Activated naive CD4-positive, alpha-beta T cell treated with Interleukin-2 at 50 U/mL for 16 hours (primary cell): ENCODE measurements at places on chromosomes 7 and 10.

DNA sequence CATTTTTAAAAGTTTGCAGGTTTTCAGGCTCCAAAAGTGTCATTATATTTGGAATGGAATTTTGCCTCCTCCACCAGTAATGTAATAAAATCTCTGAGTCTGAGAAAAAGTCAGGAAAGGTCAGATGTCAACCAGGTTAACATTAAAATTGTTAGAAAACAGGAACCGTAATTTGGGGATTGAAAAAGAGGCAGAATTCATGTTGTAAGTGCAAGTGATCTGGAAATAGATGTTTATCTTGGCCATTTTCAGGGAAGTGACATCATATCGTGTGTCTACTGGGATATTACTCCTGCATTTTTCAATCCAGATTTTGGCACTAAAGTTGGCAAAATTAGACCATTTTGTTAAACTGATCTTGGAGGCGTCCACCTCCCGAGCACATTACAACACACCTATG lies 428.5 kb upstream of the MGMT start:
- DNase-seq, result no peak

GRCh38 chr7:24718431-24718831 lies 38.8 kb downstream of the GSDME start:
- no peak for DNase-seq

DNA sequence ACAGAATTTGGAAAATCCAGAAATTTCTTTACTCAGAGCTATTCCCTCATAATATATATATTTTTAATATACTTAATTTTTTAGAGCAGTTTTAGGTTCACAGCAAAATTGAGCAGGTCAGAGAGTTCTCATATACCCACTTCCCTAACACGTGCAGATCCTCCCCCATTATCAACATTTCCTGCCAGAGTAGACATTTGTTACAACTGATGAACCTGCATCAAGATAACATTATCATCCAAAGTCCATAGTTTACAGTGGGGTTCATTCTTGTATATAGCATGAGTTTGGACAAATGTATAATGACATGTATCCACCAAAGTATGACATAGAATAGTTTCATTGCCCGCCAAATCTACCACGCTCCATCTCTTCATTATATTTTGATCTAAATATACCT lies 170.0 kb downstream of the PTEN start:
- DNase-seq, result no peak

DNA sequence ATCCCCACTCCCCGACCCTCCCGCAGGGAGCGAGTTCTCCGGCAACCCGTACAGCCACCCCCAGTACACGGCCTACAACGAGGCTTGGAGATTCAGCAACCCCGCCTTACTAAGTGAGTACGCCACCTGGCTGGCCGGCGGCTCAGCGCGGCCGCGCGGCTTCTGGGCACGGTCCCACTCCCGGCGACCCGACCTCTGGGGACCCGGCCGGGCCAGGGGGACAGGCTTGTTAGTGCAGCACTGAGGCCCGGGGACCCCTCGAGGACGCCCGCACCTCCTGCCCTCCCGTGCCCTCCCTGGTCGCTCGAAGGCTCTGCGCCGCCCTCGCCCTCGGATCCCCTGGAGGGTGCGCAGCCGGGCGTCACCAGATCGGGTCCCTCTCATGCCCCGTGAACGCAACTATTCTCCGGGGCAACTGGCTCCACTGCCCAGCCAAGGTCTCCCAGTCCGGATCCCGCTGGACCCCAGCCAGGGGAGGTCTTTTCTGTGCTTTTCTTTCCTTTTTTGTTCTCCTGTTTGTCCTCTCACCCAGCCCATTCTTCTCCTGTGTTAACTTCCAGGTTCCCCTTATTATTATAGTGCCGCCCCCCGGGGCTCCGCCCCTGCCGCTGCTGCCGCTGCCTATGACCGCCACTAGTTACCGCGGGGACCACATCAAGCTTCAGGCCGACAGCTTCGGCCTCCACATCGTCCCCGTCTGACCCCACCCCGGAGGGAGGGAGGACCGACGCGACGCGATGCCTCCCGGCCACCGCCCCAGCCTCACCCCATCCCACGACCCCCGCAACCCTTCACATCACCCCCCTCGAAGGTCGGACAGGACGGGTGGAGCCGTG lies 81.8 kb downstream of the PAX2 start:
- peak; percentile 26 for DNase-seq

DNA sequence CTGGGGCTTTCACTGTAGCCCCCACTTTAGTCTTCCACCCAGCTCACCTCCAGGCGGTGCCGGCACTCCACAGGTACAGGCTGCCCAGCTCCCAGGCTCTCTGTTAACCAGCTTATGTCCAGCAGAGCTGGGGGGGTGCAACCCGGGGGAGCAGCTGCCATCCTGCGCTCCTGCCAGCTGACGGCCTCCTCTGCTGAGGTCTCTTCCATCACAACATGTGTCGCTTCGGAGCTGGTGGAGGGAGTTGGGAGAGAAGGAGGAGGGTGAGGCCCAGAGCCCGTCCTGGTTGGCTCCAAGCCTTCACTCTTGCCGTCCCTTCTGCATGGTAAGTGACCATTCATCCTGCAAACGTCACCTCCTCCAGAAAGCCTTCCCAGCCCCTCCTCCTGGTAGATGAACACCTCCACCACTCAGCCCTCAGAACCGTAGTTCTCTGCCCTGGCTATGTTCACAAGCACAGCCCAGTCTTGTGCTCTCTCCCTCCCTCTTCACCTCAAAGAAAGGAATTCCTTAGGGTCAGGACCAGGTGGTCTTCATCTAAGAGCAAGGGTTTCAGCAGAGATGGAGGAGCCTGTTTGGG lies 1.6 kb downstream of the POLM start:
- no peak for DNase-seq

DNA sequence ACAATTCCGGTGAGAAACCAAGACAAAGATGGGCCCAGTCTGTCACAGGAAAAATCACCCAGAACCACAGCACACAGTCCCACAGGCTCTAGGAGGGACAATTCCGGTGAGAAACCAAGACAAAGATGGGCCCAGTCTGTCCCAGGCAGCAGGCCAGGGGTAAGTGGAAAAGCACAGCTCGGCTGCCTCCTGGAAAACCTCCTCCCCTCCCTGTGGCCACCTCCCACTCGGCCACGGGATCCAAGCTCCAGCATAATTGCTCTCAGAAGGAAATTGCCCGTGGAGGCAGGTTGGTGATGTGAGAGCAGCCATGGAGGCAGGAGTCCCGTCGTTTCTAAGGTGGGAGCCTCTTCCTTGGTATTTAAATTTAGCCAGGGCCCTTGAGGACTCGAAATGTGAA lies 95.7 kb downstream of the PLXNA4 start:
- no peak for DNase-seq

- DNase-seq, result no peak
Measured at GRCh38 chr10:359093-359492, 223.8 kb downstream of the ZMYND11 start.

- DNase-seq, result no peak
Measured at GRCh38 chr10:71021402-71021801, 133.0 kb upstream of the PCBD1 start.

DNA sequence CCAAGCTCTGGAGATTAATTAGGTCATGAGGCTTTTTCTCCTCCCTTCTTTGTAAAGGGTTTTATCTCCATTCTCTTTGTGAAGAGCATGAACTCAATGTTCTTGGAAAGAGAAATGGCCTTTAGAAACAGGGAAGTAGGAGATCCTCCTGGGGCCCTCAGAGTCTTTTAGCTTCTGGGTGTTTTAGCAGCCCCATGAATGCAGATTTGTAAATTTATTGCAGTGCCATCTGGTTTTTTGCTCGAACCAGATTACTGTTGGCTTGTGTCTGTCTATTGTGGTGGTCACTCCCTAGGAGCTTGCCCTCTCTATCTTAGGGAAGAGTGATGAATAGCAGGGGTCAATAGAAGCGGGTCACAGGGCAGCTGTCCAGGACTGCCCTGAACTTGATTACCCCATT lies 110.6 kb downstream of the BTRC start:
- no peak for DNase-seq

DNA sequence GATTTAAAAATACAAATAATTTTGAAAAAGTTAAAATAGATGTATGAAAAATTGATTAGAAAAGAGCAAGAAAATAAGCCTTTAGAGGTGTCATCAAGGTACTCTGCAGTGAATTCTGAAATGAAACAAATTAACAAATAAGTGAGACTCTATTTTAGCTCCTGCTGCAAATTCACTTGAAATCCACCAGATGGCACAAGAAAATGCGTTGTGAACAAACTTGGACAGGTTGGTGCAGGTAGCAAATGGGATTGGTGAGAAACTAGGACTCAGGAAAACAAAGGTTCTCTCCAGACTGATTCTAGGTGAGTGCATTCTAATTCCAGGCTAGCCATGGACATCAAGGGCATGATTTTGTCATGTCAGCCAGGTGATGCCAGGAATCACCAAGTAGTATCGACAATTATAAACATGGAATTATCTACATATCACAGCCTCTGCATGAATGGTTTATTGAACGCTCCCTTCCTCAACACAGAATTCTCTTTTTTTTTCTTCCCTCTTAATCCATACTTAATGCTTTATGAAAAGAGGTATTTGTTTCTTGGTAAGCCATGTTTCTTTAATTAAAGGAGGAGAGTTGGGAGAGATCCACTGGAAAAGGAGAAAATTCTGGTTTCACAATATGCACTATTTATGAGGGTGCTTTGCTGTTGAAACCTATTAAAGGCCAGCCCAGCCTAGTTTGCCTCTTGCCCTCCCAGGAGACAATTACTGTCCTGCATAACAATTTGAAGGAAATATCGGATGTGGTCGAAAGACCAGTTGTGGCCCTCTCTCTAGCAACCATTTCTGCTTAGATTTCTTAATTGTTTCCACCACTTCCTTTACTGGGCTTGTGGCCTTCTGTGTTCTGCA lies 118.1 kb downstream of the ZNF365 start:
- no peak for DNase-seq

GRCh38 chr10:30528429-30528786 lies 94.4 kb downstream of the MAP3K8 start:
- no peak for DNase-seq

DNA sequence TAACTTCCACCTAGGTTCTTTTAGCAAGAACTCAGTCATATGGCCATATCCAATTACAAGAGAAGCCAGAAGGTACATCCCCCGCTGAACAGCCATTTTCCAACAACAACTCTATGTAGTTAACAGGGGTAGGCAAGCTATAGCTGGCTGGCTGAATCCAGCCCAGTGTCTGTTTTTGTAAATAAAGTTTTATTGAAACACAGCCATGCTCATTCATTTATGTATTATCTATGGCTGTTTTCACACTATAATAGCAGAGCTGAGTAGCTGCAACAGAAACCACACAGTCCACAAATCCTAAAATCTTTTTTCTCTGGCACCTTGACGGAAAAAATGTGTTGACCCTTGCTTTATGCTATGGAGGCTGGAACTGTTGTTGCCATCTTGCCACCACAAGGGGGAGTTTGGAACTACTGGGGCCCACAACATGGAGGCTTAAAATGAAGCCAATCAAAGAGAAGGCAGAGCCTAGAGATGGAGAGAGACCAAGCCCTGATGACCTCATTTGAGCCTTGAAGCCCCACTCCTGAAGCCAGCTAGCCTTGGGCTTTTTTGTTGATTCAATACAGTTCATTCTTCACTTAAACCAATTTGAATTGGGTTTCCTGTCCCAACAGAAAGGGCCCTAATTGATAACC lies 33.3 kb upstream of the XPNPEP1 start:
- DNase-seq, result peak; percentile 22
